ENCODE measurements at places on chromosomes 6 and 20.

DNA sequence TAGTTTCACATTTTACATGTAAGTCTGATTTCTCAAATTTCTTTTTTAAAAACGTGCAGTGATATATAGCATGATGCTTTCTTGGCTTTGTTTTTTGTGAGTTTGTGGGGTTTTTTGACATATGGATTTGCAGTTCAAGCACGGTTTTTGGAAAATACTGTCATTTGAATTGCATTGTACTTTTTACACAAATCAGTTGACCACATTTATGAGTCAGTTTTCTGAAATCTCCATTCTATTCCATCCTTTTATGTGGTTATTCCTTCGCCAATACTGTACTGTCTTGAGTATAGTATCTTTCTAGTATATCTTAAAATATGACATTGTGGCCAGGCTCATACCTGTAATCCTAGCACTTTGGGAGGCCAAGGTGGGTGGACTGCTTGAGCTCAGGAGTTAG lies 890.0 kb upstream of the CITED2 start:
- no peak for DNase-seq

DNA sequence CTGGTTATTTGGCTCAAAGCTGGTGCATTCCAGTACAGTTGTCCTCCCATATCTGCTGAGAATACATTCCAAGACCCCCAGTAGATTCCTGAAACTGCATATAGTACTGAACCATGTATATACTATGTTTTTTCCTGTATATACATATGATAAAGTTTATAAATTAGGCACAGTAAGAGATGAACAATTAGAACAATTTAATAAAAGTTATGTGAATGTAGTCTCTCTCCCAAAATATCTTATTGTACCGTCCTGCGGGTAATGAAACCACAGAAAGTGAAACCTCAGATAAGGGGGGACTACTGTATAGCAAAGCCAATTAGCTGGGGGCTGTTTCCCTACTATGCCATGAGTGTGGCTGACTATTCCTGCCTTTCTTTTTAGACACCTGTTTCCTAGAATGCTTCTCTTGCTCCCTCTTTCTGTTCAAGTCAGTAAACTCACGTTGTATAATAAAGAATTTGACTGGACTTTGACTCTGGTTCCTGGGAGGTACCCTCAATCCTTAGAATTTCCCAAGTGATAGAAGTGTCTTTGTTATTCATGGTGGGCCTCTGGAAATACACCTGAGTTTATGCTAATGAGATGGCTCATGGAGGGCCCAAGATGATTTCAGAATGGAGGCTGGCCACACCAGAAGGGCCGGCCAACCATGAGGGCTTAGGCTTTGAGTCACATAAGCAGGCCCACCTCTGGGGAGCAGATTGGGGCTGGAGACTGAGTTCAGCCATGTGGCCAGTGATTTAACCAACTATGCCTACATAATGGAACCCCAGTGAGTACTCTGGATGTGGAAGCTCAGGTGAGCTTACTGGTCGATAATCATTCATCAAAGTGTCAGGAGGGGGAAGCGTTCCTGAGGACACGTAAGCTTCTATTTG lies 689 bp upstream of the BLOC1S5 start:
- no peak for DNase-seq

GRCh38 chr20:37381621-37382471 lies 35.9 kb downstream of the SRC start:
- DNase-seq, result no peak

GRCh38 chr6:53244958-53245357 lies 96.3 kb upstream of the GCM1 start:
- DNase-seq, result no peak

GRCh38 chr20:50434653-50435396 lies 75.4 kb upstream of the PTPN1 start:
- DNase-seq, result no peak

GRCh38 chr6:142543606-142544005 lies 241.8 kb downstream of the ADGRG6 start:
- no peak for DNase-seq

GRCh38 chr6:31203345-31203979 lies 33.0 kb upstream of the POU5F1 start:
- peak; percentile 57 for DNase-seq
